ENCODE measurements at places on chromosomes 3 and 15. TPM values are rescaled to one million over a fixed set of nuclear protein-coding genes. Genes with fewer than 3 reads are reported as not detected.

CYP1A2 gene
- total RNA-seq, result not detected

UPK1B gene
- total RNA-seq, result 49.2 TPM

SPSB4 gene
- 4.7 TPM for total RNA-seq

SIN3A gene
- total RNA-seq, result 47.1 TPM

INSYN1 gene
- total RNA-seq, result 5.8 TPM

GPR87 gene
- total RNA-seq, result 5.5 TPM

DBR1 gene
- 21.2 TPM for total RNA-seq

GUCA1C gene
- total RNA-seq, result not detected

CLDN18 gene
- 7.3 TPM for total RNA-seq

ABHD17C gene
- total RNA-seq, result 41.0 TPM

CISH gene
- 4.1 TPM for total RNA-seq

GOLGA8K gene
- not detected for total RNA-seq

PODXL2 gene
- 48.9 TPM for total RNA-seq

KNG1 gene
- total RNA-seq, result not detected

CGNL1 gene
- total RNA-seq, result 11.8 TPM

PRR20G gene
- total RNA-seq, result not detected

C2CD4A gene
- total RNA-seq, result 1.7 TPM
